ENCODE measurements at places on chromosomes 13 and 19.

DNA sequence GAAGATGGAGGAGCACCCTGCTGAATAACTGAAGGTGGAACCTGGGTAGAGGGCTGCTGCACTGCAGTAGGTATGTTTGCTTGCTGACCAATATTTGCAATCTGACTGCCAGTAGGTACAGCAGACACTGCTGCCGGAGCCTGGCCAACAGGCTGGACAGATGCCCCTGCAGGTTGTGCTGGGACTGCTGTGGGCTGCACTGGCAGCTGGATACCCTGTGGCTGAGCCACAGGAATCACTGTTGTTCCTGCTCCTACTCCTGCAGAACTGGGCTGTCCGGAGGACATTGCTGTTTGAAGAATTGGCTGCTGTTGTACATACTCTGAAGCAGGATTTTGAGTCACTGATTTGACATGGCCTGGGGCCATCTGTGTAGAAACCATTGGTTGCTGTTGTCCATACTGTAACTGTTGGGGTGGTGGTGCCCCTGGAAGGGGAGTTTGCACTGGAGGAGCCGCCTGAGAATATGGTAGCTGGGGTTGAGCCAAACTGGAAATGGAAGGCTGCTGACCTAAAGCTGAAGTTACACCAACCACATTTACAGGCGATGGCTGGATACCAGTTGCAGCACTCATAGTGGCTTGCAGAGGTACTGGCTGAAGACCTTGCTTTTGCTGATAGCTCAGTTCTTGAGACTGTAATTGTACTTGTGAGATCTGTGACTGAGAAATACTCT is 2.2 kb downstream of the TSC22D1 start:
- DNase-seq, result no peak

- DNase-seq, result no peak
Observed at GRCh38 chr13:27667946-27668345, 46.3 kb downstream of the POLR1D start.

GRCh38 chr19:38250821-38251563 is 5.2 kb downstream of the PPP1R14A start:
- DNase-seq, result no peak

GRCh38 chr13:80382576-80382975 is 41.6 kb upstream of the SPRY2 start:
- DNase-seq, result no peak

GRCh38 chr19:56919308-56919995 is 78.9 kb upstream of the PEG3 start:
- no peak for DNase-seq

- no peak for DNase-seq
Observed at GRCh38 chr19:16328824-16329482, 4.3 kb downstream of the KLF2 start.

- no peak for DNase-seq
Observed at GRCh38 chr13:31330236-31330635, 130.5 kb downstream of the B3GLCT start.

DNA sequence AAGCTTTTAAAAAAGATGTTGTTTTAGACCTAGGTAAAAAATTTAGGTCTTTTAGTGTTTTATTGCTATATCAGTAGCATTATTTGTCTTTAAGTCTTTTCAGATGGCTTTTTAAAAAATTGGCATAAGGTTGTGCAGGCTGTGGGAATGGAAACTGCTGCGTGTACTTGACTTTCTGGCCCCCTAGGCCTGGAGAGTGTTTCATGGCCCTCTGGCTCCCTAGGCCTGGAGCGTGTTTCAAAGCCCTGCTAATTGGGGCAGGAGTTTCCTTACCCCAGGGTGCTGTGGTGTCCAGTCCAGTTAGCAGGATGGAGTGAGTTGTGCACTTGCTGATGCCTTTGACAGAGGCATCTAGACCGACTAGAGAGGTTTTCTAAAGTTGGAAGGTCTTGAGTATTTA is 23.8 kb downstream of the PRAM1 start:
- no peak for DNase-seq

- DNase-seq, result no peak
Observed at GRCh38 chr13:99757756-99758459, 213.7 kb downstream of the ZIC5 start.

GRCh38 chr13:36865265-36865664 is 46.2 kb downstream of the RFXAP start:
- no peak for DNase-seq

Measured in GM19239 (cell line).